ENCODE measurements at places on chromosomes 2 and 18.

GRCh38 chr2:216066230-216066629, 15.4 kb downstream of the PECR start:
- DNase-seq = peak; percentile 23

- no peak for DNase-seq
These were observed 298.2 kb downstream of the TCF4 start for GRCh38 chr18:55289775-55290174.

GRCh38 chr2:238101891-238102841, 2.0 kb downstream of the ESPNL start:
- DNase-seq = no peak

- no peak for DNase-seq
These were observed 284.0 kb upstream of the MC4R start for GRCh38 chr18:60656553-60656952.

- DNase-seq = no peak
These were observed 148.1 kb downstream of the TTC27 start for GRCh38 chr2:32775954-32776353.

- no peak for DNase-seq
These were observed 45.3 kb downstream of the SPATS2L start for GRCh38 chr2:200351815-200352214.

- no peak for DNase-seq
These were observed at the start of gene PXDN for GRCh38 chr2:1744446-1745170. Gene PXDN, minus strand, starts transcription at chr2:1744515. Its CDS starts 60 bp downstream, at chr2:1744455.

- no peak for DNase-seq
These were observed 15.4 kb upstream of the SLC25A52 start for GRCh38 chr18:31776093-31776492.

DNA sequence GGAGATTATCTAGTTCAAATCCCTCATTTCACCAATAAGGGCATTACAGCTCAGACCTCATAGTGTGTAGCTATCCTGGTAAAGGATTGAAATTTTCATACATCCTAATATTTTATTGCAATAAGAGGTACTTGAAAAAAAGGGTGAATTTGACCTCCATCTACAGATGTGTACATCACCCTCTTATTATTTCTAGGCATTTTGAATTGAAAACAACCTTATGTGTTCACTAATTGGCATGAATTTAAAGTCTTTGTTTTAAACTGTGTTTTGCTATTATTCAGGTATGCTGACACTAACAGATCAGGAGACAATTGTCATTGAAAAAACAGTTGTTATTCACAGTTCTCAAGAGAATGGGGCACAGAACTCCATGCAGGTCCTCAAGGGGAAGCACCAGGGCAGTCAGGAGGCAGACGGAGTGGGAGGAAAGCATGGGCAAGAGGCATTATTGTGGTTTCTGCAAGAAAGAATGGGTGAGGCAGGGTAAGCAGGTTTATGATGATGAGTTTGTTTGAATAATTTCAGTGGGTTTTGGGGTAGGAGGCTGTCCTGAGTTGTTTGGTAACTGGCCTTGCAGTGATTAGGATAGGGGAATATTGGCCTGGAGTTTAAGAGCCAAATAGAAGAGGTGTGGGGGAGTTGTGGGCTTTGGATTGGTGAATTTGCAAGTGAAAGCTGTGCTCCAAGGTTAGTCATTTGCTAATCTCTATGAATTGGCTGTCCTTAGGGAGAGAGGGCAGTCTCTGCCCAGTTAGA, 194.6 kb downstream of the GPD2 start:
- DNase-seq = no peak

GRCh38 chr2:43400508-43400907, 174.1 kb upstream of the ZFP36L2 start:
- DNase-seq = no peak

GRCh38 chr18:70235478-70235877, 30.0 kb upstream of the RTTN start:
- DNase-seq = no peak

DNA sequence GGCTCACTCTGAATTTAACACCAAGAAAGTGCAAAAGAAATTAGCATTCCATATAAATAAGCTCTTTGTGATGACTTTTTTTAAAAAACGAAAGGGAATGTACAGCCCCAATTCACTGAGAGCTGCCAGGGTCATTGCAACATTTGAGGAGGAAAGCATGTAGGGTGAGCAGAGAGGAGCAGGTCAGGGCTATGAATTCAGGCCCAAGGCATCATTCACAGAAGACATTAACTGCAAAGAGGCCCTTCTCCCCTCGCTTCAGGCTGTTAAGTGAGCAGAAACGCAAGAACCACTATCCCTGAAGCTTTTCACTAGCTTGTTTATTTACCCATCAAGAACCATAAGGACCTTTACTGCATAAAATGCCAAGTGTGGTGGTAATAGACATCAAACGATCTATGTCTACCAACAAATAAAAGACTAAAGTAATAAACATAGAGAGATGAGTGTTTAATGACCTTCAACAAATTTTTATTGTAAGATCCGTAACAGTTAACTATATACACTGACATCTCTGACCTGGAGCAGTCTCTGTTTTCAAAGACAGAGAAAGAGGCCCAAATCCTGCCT, 333.1 kb upstream of the HNRNPA3 start:
- no peak for DNase-seq

GRCh38 chr2:101766871-101767739, 69.6 kb downstream of the MAP4K4 start:
- peak; percentile 46 for DNase-seq

- DNase-seq = no peak
These were observed 25.3 kb upstream of the TNS1 start for GRCh38 chr2:218028189-218028495.

DNA sequence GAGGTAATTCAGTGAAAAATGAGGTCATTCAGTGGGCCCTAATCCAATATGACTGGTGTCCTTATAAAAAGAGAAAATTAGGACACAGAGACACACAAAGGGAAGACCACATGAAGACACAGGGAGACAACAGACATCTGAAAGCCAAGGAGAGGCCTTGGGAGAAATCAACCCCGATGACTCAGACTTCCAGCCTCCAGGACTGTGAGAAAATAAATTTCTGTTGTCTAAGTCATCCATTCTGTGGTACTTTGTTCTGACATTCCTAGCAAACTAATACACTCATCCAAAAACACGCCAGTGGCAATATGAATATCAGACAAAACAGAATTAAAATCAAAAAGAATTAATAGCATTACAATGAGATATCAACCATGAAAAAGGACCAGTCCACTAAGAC, 303.7 kb downstream of the SS18 start:
- DNase-seq = peak; percentile 10

- DNase-seq = no peak
These were observed 290.8 kb downstream of the DYSF start for GRCh38 chr2:71743995-71744675.

GRCh38 chr2:176702131-176702530, 432.9 kb downstream of the MTX2 start:
- DNase-seq = no peak

- DNase-seq = peak; percentile 34
These were observed 96.6 kb upstream of the NOSTRIN start for GRCh38 chr2:168705534-168706470.

- no peak for DNase-seq
These were observed 57.2 kb downstream of the COBLL1 start for GRCh38 chr2:164784376-164784775.

DNA sequence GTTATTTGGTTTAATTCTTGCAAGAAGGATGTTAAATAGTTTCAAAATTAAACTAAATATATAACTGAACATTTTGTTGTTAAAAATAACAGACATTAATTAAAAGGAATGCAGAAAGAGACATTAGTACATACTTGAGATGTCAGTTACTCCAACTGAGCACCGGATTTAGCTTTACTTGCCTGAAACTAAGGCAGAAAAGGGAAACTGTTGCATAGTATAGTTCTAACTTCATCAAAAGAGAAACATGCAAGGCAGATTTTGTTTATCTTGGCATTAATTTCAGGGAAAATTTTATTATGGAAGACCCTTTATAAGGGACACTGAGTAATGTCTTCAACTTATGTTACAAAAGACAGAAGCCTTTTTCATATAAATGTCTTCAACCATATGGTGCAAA, 218.3 kb downstream of the STK39 start:
- no peak for DNase-seq

DNA sequence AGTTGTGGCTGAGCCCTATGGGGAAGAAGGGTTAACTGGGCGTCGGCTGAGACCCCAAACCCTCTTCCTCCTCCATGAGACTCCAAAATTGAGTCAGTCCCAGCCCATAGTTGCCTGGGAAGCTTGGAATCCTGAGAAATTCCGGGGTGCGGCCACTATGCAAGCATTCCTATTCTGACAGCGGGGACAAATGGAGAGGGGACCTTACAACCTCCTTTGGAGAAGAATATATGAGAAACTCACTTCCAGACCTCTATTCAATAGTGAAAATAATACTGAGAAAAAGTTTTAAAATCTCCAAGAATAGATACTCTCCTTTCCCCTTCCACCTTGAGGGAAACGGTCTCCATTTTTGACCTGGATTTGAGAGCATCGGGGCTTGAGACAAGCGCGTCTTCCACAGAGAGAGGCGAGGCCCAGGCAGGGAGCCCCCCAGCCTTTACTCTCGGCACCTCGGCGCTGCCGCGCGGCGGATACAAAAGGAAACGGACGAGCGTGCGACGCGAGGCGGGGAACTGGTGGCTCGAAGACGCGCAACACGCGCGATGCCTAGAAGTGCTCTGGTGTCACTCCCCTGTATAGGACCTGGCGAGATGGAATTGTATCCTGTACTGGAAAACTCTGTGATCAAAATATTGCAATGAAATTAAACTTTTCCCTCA, 11.1 kb downstream of the NR4A2 start:
- DNase-seq = no peak

DNA sequence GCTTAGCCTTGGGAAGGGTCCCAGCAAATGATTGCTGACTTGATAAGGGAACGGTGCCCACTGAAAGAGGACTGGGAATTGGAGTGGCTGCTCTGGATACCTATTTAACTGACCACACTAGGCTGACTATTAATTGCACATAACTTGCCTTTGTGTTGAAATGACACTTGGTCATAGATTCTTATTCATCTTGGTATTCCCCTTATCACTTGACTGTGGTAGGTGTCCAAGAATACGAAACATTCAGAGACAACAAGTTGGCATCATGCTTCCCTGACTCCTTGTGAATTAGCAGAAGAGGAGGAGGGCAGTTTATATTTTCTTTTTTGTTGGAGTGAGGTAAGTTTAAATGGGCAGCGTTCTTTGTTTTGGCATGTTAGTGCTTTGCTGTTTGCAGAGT, 13.4 kb downstream of the FMNL2 start:
- no peak for DNase-seq

DNA sequence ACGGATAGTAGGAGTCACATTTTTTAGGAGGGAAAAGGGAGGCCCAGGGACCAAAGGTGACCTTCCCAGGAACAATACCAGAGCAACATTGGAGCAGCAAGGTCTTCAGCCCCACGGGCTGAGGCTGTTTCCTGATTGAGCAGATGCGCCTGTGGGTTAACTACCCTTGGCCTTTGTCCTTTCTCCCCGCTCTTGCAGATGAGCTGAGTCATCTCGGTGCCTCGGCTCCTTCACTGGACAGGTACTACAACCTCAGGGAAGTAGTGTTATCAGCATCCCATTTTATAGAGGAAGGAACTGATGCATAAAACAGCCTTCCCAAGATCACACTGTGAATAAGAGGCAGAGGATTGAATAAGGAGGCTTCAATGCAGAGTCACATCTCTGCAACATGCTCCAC, 43.5 kb downstream of the DHRS9 start:
- no peak for DNase-seq

DNA sequence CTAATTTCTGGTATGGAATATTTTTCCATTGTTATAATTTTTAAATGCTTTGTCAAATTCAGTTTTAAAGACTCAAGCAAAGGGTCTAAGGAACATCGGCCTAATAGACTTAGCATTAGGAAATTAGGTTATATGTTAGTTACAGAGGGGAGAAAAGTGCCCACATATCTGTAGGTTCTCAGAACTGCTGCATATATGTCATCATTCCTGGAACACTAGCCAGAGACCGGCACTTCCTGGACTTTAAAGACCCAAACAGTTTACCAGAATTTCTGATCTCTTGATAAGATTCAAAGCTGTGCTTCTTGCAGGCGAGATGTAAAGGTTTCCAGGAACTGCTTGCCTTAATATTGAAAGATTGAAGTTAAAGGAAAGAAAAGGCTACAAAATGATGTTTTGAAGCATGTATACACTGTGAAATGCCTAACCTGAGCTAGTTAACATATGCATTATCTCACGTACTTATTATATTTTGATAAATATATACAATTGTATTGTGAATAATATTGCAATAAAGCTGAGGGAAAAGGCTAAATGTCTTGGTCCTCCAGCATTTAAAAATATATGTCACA, 993.6 kb downstream of the LRP1B start:
- DNase-seq = no peak

DNA sequence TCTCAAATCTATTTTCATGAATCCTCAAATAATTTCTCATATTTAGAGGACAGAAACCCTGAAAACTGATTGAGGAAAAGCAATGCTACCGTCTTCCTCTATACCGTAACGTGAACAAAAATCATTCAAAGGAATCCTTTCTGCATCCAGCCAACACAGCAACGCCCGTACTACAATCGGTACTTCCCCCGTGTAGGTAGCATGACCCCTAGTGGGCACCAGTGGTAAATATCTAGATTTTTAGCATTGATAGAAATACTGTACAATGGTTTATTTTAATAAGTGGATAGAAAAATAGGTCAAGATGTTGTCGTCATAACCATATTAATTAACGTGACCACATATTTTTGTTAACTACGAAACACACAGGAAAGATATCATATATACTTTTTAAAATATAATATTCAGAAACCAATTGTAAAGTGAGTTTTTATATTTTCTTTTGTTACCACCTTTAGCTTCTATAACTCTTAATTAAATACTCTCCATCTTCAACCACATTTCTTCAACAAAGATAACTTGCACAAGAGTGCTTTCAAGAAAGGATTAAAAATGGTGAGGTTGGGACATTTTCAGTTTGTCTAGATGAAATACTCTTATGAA, 194.1 kb downstream of the SS18 start:
- peak; percentile 20 for DNase-seq

GRCh38 chr2:110770404-110770958, 38.1 kb downstream of the ACOXL start:
- DNase-seq = no peak

DNA sequence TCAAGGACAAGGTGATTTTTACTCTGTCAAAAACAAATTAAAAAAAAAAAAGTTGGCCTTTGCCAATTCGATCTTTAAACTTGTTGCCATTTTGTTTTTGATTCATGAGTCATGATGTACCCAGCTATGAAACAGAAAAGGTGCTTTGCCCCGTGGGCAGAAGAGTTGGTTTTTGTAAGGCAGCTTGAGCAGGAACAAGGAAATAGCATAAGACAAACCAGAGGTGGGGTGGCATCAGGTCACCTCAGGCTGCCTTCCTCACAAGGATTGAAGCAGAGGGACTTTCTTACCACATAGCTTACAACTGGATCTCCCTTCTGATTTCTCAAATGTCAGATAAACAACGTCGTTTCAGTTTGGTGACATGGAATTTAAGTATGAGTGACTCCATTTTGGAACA, 123.8 kb downstream of the ARL4C start:
- no peak for DNase-seq

GRCh38 chr18:76380127-76380729, 114.8 kb downstream of the ZNF516 start:
- no peak for DNase-seq

DNA sequence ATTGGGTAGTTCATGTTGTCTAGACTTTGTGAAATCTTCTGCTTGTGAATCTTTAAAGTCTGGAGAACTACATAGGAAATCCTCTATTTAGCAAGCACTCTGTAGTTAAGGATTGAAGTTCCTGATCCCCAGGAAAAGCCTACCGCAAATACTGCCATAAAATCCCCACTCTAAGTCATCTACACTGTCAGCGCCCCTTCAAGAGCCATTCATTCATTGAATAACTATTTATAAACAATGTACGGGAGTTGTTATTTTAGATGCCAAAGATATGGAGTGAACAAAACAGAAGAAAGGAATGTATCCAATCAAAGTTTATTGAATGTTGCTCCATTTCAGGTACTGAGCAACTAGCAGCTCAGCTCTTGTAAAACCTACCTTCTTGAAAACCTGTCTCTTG, 36.5 kb upstream of the SLC39A10 start:
- DNase-seq = no peak
